ENCODE measurements at places on chromosomes 4 and X.

GRCh38 chr4:38568768-38569167 lies 95.2 kb upstream of the KLF3 start:
- DNase-seq = no peak

- DNase-seq = no peak
Measured at GRCh38 chr4:140901736-140902336, 145.7 kb upstream of the TBC1D9 start.

DNA sequence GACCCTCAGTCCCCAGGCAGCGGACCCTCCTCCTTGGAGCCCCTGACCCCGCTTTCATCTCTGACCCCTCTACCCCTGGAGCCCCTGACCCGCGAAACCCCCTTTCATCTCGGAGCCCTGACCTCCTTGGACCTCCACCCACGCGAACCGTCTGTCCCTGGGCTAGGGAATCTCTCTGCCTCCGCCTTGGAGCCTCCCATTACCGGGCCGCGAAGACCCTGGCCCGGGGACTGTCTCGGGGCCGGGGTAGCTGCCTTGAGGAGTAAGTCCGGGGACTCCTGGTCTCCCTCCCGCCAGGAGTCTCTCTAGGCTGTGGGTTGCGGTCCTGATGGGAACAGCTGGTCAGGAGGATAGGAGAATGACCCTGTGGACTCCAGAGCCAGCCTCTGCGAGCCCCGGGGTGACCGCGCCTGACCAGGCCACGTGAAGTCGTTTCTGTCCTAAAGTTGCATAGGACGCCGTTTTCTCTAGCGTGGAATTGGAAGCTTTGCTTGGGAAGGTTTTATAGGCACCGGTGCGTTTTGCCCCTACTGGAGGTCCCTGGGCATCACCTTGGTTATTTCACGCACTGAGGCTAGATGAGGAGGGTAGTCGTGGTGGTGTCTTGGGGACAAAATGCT lies 824 bp downstream of the TBC1D14 start:
- no peak for DNase-seq

- no peak for DNase-seq
Measured at GRCh38 chr4:139011225-139011950, 4.2 kb upstream of the NOCT start.

DNA sequence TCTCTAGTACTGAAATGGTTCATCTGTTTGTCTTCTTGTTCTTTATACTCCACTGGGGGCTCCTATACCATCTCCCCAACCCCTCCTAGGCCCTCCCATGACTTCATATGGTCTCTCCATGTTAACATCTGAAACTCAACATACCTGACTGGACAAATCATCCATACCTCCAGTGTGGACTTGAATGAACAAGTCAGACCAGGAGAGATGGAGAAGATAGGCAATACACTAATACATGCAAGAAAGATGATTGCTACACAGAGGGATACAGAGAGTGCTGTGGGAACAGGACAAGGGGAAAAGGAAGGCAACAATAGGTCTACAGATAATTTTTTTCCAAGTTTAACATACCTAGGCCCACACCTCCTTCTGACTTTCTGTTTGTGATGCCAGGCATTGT lies 175.1 kb downstream of the FHIP1A start:
- no peak for DNase-seq

- no peak for DNase-seq
Measured at GRCh38 chrX:100328351-100328750, 81.7 kb downstream of the PCDH19 start.

All from CD4-positive, alpha-beta T cell (primary cell).